ENCODE measurements at places on chromosomes 6 and 20.

- DNase-seq: no peak
These were observed 46.8 kb downstream of the EPM2A start for GRCh38 chr6:145688493-145688905.

DNA sequence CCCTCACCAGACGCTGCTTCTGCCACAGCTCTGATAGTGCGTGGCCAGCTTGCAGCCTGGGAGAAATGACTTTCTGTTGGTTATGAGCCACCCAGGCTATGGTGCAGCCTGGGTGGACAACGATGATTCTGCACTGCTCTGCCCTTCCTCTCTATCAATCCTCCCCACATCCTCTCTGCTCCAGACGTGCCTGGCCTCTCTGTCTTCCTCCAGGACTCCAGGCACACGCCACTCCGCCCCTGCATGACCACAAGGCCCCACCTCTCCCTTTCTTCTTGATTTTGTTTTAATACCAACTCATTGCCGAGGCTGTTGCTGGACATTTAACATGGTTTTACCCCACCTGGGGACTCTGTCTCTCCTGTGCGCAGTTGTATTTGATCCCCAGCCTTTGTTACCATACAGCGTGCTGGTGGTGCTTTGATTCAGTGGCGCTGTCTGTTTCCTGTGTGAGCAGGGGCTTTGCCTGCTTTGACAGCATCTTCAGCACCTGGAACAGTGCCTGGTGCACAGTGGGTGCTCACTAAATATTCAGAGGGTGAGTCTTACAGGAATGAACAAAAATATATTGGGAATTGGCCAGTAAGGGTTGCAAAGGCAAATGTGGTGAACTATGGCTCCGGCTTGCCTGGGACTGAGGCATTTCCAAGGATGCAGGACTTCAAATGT is 280.9 kb downstream of the CDH26 start:
- DNase-seq: no peak

- DNase-seq: peak; percentile 72
These were observed 122.7 kb upstream of the AGPAT4 start for GRCh38 chr6:161396539-161396938.

GRCh38 chr6:106318061-106318460 is 7.5 kb downstream of the ATG5 start:
- DNase-seq: no peak
